GM12864 (cell line): ENCODE measurements at places on chromosomes 1 and 21.

DNA sequence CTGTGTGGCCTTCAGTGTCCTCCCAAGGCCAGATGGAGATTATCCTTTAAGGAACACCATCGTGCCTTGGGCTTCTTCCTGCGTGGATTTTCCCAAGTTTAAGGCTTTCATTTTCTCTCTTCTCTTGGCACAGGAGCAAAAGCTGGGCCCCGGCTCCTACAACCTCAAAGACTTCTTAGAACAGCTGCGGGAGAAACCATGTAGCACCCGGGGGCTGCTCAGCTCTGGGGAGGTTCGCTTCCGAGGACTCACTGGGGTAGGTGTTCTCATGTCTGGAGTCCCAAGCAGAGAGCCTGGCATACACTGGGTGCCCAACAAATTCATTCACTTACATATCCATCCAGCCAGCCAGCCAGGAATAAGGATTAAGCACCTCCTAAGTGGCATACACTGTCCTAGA, 6.6 kb upstream of the TTC22 start:
- no peak for DNase-seq

GRCh38 chr1:44227211-44227610, 13.9 kb downstream of the DMAP1 start:
- DNase-seq: no peak

DNA sequence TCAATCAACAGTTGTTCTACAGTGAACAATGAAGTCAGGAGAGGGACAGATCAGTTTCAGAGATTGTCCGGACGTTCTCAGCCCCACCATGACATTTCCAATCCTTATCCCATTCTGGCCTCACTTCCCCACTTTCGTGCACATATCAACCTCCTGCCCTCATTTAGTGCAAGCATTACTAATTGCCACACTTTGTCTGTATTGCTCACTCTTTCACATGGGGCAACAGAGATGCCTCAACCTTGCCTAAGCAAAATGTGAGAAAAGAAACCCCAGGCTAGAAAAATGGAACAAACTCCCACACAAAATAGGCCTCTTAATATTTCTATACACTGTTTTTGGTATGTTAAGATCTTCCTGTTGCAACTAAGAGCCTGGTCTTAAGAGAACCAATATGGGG, 8.9 kb upstream of the RGS1 start:
- no peak for DNase-seq

GRCh38 chr1:21539933-21540332, 30.7 kb downstream of the ALPL start:
- no peak for DNase-seq

DNA sequence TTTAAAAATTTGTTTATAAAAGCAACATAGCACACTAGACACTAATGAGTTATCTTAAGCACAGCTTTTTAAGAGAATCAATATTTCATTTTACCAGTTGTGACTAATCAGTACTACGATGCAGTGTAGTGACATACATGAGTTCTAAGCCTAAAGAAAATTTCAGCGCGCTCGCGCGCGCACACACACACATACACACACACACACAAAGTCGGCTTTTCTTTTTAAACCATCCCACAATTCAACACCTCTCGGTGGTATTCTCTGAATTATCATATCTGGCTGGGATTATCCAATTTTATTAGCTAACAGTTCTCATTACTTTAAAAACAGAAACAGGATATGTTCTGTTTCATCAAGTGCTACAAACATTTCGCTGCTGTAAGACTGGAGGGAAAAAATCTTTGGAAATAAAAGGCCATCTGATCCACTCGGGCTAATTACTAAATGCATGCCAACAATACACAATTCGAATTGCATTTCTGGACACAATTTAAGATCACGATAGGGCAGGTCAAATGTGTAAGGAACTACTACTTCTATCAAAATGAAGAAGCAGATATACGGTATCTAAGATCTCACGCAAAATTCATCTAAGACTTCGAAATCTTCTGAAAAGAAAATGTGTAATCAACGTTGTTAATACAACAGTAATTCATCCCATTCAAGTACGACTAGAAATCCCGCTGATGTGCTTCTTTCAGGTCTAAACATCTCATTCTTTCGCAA, 1.2 kb downstream of the TUT4 start:
- DNase-seq: no peak

DNA sequence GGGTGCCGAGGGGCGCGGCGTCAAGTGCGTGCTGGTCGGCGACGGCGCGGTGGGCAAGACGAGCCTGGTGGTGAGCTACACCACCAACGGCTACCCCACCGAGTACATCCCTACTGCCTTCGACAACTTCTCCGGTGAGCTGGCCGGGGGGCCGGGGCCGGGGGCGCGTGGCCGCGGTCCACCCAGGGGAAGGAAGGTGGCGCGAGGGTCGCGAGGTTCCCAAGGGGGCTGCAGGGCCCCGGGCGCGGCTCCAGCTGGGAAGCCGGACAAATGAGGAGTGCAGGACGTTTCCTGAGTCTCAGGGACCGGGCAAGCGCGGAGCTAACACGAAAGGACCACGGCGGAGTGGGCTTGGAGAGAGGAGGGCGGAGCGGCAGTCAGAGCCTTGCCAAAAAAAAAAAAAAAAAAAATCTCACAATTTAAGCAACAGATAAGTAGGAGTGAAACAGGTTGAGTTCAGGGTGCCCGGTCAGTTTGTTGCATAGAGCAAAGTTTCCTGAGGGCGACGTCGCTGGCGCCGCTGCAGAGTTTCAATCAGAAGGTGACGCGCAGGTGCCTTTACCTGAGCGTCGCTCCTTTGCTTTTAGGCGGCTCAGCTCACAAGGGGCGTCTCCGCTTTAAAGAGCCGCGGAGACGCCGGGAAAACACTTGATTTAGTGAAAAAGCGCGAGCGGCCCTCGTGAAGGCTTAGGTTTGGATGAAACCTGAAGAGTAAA, 750 bp downstream of the RHOU start:
- no peak for DNase-seq

- DNase-seq: no peak
Measured at GRCh38 chr1:89959719-89960118, 35.2 kb upstream of the ZNF326 start.

DNA sequence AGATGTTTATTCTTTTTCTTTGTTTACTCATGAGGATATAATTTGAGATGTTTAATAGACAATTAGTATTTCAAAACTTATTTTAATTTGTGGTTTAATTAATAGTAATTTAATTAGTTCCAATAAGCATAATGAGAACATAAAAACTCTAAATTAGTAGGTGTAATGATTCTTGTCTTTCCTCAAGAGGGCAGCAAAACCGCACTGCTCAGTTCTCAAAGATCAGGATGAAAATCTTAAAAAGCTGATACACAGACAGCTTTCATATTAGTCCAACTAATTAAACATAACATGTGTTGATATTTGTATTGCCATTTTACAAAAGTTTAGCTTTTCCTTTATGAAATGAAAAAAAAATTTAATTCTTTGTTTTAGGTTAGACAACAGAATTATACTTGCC, 106.7 kb upstream of the C21orf91 start:
- DNase-seq: no peak

DNA sequence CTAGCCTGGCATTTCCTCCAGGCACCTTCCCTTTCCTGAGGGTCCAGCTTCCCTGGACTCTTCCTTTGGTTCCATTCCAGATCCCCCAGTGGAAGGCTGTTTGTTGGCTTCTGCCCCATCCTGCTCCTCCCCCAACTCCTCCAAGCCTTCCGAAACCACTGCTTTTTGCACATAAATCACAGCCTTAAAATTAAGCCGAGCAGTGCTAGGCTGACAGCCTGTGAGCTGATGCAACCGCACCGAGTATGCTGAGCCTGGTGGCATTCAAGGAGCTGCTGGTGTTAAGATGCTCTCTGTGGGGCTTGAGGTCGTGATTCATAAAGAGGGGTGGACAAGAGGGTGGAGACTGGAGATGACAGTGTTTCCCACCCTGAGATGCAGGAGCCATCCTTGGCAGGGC, 266.6 kb upstream of the C1orf174 start:
- no peak for DNase-seq

GRCh38 chr1:73907051-73907450, 290.9 kb downstream of the LRRIQ3 start:
- DNase-seq: no peak

GRCh38 chr21:36212513-36212780, 55.8 kb downstream of the DOP1B start:
- no peak for DNase-seq

- DNase-seq: no peak
Measured at GRCh38 chr1:21295002-21295401, 4.7 kb upstream of the ECE1 start.

DNA sequence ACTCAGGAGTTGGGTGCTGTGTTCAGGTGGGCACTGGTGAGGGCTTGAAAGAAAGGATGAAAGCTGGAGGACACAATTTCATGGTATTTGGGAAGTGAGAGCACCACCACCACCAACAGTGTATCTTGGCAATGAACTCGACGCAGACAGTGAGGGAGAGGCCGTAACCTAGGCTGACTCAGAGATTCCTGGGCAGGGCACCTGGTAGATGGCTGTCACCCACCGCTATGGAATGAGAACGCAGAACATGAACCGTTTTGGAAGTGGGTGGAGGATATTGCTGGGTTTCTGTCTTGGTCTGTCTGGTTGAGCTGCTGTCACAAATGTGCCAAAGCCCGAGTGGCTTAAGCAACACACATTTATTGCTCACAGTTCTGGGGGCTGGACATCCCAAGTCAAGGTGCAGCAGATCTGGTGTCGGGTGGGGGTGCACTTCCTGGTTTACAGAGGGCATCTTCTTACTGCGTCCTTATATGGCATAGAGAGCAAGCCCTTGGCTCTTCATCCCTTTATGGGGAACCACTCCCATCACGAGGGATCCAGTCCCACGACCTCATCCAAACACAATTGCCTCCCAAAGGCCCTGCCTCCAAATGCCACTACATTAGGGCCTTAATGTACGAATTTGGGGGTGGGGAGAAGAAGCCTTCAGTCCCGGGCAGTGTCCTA, 246.3 kb downstream of the SIPA1L2 start:
- DNase-seq: no peak

GRCh38 chr1:95650631-95651030, 416.6 kb downstream of the RWDD3 start:
- no peak for DNase-seq

GRCh38 chr1:221994274-221994698, 252.4 kb upstream of the DUSP10 start:
- peak; percentile 35 for DNase-seq

- no peak for DNase-seq
Measured at GRCh38 chr1:179872558-179872957, 5.0 kb downstream of the TOR1AIP2 start.

- DNase-seq: no peak
Measured at GRCh38 chr1:201427963-201428362, 6.4 kb upstream of the TNNI1 start.

DNA sequence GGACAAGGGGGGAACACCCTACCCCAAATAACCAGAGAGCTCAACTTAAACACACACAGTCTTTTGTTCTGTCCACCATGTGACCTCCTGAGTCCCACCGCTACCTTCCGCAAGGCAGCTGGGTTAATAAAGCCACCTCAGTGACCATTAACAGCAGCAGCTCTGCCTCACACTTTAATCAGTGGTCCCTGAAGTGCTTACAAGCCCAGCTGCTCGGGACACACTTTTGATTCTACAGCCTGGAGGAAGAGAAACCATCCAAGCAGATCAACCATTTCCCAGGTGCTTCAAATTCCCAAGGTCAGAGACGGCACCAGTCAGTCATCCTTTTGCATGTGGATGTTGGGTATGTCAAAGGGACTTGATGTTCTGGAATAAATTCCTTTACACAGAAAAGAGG, 70.1 kb downstream of the KCNJ15 start:
- no peak for DNase-seq

- no peak for DNase-seq
Measured at GRCh38 chr1:8740034-8740449, 77.4 kb downstream of the RERE start.

DNA sequence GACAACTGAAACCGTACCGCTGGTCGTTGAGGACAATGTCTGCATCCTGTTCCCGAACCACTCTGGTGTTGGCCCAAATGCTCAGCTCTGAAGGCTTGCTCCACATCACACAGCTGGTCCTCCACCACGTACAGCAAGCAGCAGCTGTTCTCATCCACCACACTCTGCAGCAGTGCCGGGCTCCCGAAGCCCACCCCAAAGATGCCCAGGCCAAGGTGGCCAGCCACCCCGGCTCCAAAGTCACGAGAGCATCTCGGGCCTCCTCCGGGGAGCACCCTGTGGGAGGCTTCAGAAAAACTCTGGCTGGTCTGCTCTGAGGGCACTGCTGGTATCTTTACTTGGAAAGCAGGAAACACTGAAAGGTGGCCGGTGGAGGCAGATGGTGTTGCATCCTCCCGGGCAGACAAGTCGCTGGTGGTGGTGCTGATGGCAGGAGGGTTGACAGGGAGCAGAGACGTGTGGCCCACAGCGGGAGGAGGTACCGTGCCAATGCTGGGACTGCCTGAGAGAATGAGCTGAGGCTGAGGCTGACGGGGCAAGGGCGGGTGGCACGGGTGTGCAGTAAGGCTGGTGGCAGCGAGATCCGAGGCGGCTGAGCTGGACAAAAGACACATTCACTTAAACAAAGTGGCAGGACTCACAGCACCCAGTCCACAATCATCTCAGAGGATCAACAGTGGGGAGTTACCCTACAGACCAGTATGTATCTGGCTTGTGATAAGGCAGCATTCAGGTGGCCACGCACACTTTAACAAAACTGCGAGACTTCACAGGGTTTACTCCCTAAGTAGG, 6.5 kb upstream of the CCDC27 start:
- no peak for DNase-seq

DNA sequence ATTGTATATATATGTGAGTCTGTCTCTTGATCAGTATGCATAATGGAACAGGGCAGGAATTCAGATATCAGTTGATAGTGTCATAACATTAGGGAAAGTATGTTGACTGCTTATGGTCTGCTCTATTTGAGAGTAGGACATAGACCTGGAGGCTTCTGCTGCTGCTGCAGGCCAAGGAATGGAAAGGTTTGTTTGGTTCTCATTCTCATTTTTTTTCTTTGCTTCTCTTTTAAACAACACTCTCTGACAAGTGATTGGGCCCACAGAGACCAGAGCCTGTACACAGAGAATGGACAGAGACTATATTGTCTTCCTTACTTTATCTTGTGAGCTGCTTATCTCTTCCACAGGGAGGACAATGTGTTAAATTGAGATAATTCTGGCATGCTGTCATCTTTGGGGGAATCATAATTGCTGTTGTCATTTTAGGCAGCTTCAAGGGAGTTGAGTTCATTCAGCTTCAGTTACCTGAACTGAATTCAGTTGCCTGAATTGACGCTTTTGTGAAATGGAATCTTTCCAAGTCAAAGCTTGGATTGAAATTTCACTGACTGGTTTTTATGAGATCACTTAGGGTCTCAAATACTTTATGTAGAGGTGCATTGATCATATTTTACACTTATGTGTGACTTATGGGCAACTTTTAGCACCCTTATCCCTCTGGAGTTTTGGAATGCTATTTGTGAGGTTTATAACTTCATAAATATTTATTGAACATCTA, 16.9 kb downstream of the CAP1 start:
- DNase-seq: no peak

DNA sequence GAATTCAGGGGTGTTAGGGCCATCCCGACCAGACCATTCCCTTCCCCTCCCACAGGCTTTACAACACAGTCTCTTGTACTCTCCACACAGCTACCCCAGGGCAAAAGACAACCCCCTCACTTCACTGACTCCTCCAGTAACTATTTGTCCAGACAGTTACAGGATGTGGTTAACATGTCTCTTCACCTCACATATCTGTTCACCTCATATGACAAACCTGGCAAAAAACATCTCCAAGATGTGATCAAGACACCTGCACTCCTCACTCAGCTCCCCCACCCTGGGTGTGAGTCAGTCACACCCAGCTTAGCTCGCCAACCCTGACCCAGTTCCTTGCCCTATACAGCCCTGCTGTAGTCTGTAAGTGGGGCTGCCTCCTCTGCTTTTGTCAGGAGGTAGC, 490.5 kb upstream of the CHRM3 start:
- DNase-seq: no peak
